ENCODE measurements at places on chromosomes 1 and 21.

- peak; percentile 79 for DNase-seq
Observed at GRCh38 chr1:19800076-19800804, 524 bp upstream of the TMCO4 start.

- no peak for DNase-seq
Observed at GRCh38 chr1:22319608-22320007, 132.0 kb upstream of the ZBTB40 start.

- DNase-seq = no peak
Observed at GRCh38 chr1:83673312-83673711, 325.6 kb downstream of the TTLL7 start.

GRCh38 chr1:6353955-6354658 is 39.5 kb downstream of the ACOT7 start:
- no peak for DNase-seq

DNA sequence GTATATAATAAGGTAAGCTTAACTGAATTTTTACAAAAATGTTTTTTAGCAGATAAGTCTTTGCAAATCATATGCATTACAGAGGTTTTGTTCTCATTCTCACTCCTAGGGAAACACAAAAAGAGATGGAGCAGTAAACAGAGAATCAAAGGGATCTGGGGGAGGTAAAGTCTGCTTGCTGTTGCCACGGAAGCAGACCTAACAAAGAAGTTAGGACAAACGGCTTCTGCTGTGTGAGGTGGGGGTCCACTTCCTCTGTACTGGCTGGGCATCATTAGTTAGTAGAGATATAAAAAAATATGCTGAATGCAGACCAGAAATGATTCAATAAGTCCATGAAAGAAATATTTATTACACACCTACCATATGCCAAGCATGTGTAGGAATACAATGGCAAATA is 34.2 kb downstream of the GJA5 start:
- no peak for DNase-seq

DNA sequence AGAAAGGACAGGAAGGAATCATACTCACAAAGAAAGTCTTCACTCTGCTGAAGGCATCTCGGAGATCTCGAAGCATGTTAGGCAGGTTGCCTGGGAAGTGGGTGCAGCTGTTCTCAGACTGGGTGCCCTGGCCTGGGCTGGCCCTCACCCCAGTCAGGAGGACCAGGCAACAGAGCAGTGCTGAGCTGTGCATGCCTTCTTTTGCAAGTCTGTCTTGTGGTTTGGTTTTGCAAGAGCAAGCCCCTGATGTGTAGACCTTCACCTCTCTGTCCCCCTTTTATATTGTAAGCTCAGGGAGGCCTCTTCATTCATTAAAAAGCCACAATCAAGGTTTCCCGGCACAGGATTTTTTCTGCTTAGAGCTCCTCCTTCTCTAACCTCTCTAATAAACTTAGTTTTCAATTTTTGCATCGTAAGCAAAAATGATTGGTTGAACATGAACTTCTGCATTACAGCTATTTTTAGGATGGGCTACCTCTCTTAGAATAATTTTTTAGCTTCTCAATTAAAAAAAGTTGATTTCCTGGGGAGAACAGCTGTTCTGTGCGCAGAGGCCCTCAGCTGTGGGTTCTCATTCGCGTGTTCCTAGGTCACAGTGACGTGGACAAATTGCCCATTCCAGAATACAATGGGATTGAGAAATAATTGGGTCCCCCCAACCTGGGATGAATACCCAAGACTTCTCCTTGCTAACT is at the start of gene IL10:
IL10 (minus strand) TSS at position 252 of the 695 bp plus-strand sequence; CDS start at position 193, 59 bp downstream.
- DNase-seq = no peak

DNA sequence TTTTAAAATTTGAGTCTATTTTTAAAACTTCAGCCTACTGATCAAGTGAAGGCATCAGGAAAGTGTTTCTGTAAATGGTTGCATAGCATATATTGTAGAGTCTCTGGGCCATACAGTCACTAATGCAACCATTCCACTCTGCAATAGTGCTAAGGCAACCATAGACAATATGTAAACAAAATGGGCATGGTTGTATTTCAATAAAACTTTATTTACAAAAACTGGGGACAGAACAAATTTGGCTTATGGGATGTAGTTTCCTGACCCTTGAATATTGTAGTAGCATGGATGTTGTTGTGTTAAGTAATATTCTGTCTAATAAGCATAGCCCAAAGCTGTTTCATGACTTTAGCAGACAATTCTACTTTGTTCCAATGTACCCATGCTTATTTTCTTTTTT is 117.7 kb downstream of the GRIK1 start:
- DNase-seq = no peak

DNA sequence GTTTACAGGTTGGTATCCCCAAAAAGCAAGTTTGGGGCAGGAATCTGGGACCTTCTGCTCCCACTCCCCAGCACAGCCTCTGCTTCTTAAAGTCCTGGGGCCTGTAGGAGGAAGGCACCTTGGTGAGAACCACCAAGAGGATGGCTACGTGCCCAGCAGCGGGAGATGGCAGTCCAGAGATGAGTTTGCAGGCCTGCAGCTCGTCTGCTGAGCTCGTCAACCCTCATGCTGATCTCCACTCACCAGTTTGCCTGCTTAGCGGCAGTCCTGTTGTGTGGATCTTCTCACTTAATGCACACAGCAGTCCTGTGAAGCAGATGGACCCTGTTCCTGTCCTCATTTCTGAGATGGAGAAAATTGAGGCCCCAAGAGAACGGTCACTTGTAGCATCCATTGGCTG is 160.5 kb downstream of the DYRK1A start:
- no peak for DNase-seq

GRCh38 chr21:26546446-26547097 is 26.5 kb downstream of the CYYR1 start:
- DNase-seq = no peak

DNA sequence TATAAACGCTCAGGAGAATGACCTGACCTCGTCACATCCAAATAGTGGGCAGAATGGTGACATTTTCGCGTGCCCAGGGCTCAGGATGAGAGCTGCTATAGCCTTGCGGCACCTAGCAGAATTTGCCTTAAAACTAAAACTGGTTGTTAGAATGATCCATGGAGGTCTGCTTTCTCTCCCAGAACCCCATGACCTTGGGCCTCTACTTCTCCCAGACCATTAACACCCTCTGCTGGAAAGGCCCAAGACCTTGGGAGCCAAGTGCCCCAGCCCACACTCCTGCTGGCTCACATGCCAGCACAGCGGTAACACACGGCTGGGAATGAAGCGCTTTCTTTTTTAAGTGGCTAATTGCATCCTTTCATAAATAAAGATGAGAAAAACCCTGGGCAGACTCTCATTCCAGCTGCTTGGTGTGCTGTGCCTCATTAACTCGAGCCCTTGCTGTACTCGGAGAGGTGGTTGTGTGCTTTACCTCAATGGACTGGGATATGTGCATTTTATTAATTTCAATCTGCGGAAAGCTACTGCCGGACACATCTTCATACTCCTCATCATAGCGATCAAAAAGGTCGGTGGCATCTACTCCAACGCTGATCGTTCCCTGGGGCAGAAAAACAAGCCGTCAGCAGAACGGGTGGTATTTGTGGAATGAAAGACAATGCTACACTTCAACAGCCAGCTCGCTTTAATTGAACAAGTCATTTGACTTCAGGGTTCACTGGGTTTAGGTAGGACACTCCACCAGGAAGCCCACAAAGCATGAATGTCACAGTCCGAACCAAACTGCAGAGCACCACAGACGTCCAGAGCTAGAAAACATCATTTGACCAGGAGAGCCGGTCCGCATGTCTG is 29.0 kb downstream of the THAP3 start:
- DNase-seq = no peak

- DNase-seq = no peak
Observed at GRCh38 chr1:44693159-44693558, 18.6 kb downstream of the ARMH1 start.

- no peak for DNase-seq
Observed at GRCh38 chr1:82042306-82043060, 241.7 kb downstream of the ADGRL2 start.

- DNase-seq = no peak
Observed at GRCh38 chr1:151763990-151764389, 694 bp upstream of the MRPL9 start.

DNA sequence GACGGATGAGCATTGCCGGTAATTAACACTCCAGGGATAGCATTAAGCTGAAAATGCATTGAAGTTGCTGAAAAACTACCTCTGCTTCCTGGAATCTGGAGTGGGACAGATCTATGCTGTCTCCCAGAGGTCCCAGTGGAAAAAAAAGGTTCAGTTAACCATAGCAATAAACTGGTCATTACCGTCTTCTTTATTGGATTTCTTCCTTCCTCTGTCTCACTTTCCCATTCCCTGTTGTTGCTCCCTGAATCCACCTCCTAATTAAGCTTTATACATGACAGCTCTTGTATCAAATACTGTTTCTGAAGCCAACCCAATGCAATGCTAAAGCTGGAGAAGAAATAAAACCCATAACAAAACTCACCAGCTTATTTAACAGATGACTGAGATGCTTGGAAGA is 1805.9 kb downstream of the NCAM2 start:
- DNase-seq = no peak

GRCh38 chr1:218481116-218481775 is 136.1 kb downstream of the TGFB2 start:
- DNase-seq = no peak

- DNase-seq = no peak
Observed at GRCh38 chr1:4571263-4571662, 83.1 kb upstream of the AJAP1 start.

DNA sequence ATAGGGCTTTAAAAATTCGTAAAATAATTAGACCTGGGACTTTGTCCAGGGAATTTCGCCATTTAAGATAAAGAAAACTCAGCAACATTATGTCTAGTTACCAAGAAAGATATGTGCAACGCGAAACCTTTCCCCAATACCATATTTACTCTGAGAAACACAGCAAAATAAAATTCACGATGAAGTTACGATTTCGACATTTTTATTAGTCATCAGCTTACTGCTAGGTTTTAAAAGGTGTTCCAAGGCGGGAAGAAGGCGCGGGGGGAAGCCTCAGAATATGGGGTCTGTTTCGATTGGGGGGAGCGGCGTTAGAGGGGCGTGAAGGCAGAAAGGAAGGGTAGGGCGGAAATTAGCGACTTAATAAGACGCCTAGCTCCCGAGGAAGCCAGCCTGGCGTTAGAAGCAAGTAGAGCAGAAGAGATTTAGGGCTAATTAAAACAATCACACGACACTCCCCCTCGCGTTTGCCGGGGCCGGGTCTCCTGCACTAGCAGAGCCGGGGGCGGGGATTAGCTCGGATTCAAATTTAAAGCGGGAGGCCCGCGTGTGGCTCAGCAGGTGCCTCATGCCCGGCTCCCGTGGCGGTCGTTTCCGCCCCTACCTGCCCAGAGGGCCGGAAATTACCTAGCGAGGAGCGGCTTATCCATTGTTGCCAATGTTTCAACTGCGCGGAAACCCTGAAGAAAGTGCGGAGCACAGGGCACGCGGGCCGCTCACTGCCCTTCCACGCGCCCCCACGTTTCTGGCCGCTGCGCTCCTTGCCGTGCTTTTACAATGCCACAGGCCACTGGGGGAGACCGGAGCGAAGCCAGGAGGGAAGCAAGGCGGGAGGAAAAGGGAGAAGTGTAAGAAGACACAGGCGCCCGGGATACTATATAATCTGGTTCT is 795 bp upstream of the POU2F1 start:
- DNase-seq = peak; percentile 96

GRCh38 chr1:157438146-157438545 is 114.2 kb downstream of the FCRL5 start:
- DNase-seq = no peak

- peak; percentile 83 for DNase-seq
Observed at GRCh38 chr1:168408884-168409283, 128.2 kb downstream of the TBX19 start.

DNA sequence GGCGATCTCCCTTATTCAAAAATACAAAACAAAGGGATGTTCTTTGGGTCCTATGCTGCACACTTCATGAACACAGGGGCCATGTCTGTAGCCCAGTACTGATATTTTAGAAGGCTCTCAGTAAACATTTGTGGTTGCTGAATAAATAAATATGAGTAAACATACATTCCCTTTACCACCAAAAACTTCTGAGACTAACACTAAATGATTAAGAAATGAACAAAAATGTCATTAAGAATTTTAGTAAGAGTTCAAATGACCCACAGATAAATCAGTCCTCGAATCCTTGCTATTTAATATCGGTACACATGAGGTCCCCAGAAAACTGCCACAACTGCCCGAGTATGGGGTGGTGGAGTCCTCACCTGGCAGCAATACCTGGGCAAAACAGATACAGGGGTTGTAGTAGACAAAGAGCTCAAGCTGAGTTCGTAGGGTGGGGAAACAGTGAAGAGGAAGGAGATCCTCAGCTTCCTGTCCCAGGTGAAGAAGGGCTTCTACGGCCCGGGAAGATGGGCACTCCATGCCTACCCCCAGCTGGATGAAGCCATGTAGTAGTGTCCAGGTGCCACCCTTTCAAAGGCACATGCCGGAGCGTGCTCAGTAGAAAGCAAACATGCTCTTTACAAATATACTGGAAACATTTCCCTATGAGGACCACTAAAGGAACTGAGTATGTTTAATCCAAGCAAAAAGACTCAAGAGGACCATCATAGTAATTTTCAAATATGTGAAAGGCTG is 72.6 kb upstream of the ARHGAP29 start:
- no peak for DNase-seq

DNA sequence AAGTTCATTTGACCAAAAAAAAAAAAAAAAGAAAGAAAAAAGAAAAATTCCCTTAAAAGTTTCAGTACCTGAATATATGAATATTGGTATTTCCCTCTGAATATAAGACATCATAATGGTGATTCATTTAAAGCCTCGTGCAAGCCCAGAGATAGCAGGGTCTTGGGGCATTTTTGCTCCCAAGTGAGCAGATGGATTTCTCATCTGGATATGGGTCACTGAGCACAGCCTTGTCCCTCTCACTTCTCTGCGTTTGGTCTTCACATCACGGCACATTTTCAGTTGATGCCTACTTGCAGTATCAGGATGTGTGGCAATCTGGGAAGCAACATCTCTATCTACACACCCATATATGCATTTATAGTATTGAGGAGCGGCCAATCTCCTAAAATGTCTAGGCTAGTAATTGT is 12.7 kb downstream of the CD58 start:
- DNase-seq = no peak

DNA sequence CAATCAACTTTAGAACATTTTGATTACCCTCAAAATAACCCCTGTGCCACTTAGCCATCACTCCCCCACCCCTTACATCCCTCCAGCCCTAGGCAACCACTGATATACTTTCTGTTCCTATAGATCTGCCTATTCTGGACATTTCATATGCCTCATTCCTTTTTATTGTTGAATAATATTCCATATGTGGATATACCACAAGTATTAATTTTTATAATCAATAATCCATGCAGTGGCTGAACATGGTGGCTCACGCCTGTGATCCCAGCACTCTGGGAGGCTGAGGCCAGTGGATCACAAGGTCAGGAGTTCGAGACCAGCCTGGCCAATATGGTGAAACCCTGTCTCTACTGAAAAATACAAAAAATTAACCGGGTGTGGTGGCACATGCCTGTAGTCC is 20.1 kb upstream of the MED18 start:
- no peak for DNase-seq

Measured in activated effector memory CD4-positive, alpha-beta T cell treated with anti-CD3 and anti-CD28 coated beads, Interleukin-2, amount 50 U/mL, for 16 hours (primary cell).